ENCODE measurements at places on chromosomes 12 and 14.

DNA sequence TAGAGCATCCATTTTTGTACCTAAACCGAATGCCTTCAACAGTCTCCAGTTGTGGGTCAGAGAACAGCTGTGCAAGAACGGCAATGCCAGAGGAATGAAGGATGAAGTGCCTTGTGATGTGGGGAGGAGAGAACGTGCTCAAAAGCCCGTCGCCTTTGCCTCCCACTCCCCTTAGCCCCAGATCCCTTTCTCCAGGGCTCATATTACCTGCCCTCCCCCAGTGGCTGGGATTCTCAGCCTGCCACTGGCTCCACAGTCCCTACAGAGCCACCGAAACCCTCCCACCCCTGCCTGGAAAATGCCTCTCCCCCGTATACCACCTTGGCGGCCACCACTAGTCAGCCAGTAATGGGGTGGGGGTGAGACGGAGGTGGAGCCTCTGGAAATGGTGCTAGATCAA is 158.5 kb downstream of the ZFP36L1 start:
- no peak for DNase-seq

DNA sequence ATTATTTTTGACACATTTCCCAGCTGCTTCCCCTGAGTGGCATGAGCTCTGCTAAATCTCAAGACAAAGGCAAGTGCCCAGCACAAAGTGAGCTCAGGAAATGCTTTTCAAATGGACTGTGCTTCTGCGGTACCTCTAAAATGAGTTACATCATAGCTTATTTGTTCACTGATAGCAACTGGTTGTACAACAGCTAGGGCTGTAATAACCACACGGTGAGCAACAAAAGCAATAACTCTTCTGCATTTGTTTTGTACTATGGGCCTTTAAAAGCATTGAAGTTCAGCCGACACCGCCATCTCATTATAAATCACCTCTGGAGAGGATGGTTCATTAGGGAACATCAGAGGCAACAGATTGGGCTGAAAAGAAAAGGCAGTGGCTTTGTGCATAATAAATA is 475.0 kb downstream of the GLT1D1 start:
- peak; percentile 43 for DNase-seq

GRCh38 chr12:67758119-67758518 is 109.6 kb downstream of the DYRK2 start:
- no peak for DNase-seq

- no peak for DNase-seq
Measured at GRCh38 chr12:77907936-77908335, 77.2 kb downstream of the NAV3 start.

- DNase-seq: no peak
Measured at GRCh38 chr12:112664569-112664968, 127.0 kb upstream of the RPH3A start.

DNA sequence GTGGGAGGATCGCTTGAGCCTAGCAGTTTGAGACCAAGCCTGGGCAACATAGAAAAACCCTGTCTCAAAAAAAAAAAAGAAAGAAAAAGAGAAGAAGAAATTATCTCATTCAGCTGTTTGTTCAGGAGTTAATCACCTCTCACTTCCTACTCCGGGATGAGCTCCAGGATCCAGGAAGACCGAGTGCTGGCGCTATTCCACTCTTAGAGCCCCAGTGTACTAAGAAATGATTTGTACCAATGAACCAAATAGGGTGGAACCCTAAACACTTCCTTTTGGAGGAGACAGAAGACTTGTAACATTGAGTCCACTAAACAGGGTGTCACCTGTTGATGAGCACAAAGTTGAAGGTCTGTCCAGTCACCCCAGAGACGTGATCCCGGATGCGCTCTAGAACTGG is 3.6 kb downstream of the ALKBH2 start:
- no peak for DNase-seq

- DNase-seq: no peak
Measured at GRCh38 chr12:117872546-117873169, 96.1 kb downstream of the KSR2 start.

GRCh38 chr14:93915800-93916199 is 11.3 kb upstream of the FAM181A start:
- no peak for DNase-seq

DNA sequence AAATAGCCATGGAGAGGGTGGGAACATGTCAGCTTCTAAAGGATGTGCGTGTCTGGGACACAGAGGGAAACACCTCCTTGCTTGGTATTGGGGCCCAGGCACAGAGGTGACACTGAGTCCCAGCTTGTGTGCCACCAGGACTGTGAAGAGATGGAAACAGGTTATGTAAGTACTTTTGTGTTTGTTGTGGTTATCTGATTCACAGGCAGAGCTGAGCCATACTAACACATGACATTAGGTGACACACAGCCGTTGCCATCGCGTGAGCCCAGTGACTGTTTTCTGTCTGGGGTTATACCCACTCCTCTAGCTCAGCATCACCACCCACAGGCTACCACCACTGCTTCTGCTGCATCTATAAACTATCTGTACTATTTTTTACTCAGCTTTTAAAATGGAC is 12.1 kb upstream of the FLVCR2 start:
- DNase-seq: no peak

All from NCI-H187 (cell line).